ENCODE measurements at places on chromosomes 5 and 9.

DNA sequence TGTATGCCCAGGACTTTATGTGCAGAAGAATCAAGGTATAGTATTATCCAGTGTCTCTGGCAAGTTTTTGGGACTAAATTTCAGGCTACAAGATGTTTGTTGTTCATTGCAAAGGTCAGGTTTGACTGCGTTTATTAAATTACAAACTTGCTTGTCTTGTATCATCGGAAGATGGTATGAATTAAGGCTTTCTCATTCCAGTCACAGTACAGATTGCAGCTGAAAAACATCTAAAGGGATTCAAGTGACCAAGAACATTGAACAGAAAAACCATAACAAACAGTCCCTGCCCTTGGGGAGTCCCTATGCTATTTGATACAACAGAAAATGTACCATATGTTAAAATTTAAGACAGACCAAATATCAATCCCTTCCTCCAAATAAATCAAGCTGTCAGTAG lies 244.7 kb upstream of the TNC start:
- no peak for DNase-seq

DNA sequence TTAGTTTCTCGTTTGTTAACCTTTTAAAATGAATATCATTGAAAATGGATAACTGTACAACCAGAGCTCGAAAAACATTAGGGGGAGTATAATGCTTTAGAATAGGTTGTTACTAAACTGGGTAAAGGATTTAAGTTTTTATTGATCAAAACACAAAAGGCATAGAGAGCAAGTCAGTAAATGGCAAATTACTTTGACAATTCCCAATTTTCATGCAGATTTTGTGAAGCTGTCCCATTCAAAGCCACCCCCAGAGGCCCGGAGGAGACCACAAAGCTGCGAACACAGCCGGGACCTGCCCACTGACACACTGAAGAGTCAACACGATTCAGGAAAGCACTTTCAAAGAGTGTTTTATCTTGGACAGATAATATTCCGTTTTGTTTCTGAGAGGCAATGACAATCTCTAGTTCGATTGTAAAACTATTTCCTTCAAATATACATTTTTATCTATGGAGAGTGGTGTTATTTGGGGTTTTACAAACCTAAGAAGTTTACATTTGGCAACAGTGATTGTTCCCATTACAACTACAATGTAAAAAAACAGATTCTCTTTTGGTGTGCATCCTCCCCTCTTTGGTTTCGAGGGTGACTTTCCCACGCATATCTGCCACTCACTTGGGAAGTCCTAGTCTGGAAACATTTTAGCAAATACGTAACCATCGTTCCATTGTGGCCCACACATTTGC lies 182.6 kb upstream of the TBCA start:
- no peak for DNase-seq

DNA sequence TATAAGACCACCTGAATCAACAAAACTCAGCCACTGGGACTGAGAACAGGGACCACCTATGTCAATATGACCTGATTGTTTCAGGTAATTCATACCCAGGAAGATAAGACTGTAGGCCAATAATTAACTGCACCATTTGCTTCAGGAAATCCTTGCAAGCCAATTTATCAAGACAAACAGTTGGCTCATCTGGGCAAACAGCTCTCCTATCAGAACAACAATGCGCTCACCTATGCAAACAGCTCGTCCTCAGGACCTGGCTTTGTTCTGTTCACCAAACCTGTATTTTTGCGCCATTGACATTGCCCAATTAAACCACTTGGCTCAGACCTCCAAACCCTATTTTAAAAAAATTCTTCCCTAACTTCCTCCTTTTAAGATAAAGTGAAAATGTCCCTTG lies 92.3 kb upstream of the MARCHF11 start:
- DNase-seq, result no peak

- DNase-seq, result no peak
Measured at GRCh38 chr5:173760461-173761177, 127.5 kb upstream of the CPEB4 start.

GRCh38 chr5:82789095-82789494 lies 288.1 kb downstream of the TMEM167A start:
- no peak for DNase-seq

DNA sequence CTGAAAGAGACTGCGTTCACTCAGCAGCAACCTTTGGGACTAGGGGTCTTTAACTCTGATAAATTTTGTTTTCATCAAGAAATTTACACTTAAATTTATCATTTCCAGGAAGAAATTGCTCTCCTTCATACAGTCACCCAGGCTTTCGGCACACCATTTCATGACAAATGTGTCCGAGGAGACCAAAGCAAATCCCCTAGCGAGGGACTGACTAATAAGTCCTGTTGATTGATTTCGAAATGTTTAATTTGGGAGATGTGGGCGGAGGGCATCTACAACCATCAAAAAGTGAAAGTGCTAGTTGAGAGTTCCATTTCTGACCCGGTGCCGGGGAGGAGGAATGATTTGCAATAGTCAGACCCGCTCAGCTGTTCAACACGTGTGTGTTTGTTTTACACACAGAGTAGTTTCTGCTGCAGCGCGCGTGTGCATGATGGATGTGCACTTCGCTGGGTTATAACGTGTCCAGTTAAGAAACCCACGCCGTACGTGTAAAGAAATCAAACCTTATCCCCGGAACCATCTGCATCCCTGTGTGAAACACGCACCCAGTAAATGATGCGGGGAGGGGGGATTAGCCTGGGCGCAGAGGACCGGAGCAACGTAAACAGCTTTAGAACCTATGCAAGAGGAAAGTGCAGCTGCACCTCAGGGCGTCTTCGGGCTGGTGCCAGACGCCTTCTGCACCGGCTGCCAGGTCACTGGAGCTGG lies 845 bp upstream of the NR4A3 start:
- DNase-seq, result peak; percentile 52

DNA sequence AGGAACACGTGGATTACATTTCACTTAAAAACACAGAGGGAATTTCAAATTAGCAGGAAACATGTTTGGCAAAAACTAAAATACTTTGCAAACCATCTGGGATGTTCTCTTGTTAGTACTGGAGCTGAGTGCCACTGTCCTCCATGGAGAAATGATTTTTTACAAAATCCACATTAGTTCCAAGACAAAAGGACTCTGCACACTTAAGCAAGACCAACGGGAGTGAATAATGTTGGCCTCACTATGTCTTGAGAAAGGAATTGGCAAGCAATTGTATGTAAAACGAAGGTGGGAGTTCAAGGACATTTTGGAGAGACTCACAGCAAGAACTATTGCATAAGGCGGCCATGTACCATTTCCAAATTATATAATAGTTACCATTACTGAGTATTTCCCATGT lies 547.5 kb downstream of the EBF1 start:
- no peak for DNase-seq

GRCh38 chr5:95923918-95924544 lies 37.6 kb downstream of the ELL2 start:
- no peak for DNase-seq

- no peak for DNase-seq
Measured at GRCh38 chr5:82295144-82295543, 17.0 kb upstream of the RPS23 start.

GRCh38 chr5:12099296-12099695 lies 195.1 kb upstream of the CTNND2 start:
- no peak for DNase-seq

DNA sequence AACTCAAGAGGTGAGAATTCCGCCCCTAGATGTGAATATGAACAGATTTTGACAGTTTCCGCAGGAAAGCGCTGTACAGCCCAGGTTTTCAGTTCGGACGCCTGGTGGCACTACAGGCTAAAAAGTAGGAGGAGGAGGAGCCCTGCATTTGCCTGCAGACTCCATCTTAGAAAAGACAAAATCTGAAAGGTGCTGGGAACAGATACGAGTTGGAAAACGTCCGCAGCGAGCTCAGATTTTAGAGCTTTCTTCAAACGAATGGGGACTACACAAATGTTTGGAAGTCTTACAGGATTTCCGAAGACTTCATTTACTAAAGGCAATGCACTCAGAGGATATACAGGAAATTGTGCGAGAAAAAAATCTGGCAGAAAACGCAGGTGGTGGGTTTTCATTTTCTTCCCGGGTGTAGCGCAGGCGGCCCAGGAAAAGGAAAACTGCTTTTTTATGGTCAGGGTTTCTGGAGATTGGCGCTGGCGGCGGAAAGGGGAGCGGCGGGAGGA lies 9.9 kb upstream of the PCDHB2 start:
- DNase-seq, result peak; percentile 24

- no peak for DNase-seq
Measured at GRCh38 chr9:7970681-7971330, 171.2 kb upstream of the DMAC1 start.

GRCh38 chr5:131647048-131647769 lies 12.2 kb upstream of the RAPGEF6 start:
- no peak for DNase-seq

GRCh38 chr5:86118542-86118941 lies 499.2 kb upstream of the COX7C start:
- no peak for DNase-seq

DNA sequence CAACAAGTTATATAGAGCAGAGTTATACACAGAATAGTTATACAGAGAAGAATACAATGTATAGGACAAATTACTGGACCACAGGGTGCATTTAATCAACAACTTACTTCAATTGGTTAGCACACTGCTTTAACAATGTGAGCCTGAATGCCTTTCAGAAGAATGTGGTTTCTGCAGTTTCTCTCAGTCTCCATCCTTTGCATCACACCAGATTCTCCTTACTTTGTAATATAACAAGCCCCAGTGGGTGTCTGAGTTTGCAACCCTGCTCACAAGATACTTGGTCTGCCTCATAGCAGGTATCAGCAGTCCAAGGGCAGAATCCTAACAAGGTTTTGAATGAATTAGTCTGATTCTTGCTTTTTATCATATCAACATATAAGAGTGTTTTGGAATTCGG lies 114.6 kb downstream of the GABRB2 start:
- no peak for DNase-seq

DNA sequence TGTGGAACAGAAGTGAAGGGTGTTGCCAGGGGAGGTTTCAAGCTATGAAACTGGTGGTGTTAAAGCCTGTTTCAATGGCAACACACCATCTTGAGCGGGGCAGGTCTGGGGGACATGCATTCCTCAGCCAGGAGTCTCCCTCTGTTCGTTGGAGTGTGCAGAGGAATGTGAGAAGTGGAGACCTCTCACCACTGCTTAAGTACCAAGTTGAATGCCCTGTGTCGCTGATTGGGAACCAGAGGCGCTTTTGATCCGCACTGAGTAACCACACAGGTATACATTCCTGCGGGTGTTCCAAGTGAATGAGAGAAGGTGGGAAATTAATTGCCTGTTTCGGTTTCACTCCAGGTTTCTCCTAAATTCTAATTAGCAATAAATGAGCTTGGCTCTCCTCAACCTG lies 99.4 kb downstream of the LIX1 start:
- DNase-seq, result peak; percentile 41

DNA sequence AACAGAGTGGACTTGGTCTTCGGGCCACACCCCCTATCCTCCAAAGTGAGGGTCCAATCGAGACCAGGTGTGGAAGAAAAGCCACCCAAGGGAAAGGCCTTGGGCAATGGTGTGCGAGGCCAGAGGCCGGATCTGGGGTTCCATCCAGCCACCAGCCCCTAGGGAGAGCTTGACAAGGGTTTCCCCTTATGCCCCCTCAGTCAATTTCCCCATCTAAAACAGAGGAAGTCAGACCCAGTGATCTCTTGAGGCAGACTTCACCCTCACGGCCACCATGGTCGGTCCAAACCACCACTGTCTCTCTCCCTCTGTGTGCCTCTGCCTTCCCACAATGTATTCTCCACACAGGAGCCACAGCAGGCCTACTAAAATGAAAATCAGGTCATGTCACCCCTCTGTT lies 82.9 kb downstream of the C5orf15 start:
- no peak for DNase-seq

- DNase-seq, result no peak
Measured at GRCh38 chr9:127614961-127615360, 2.9 kb downstream of the STXBP1 start.

- DNase-seq, result no peak
Measured at GRCh38 chr5:164206196-164206595, 700.8 kb downstream of the MAT2B start.

GRCh38 chr9:85258236-85258635 lies 483.5 kb downstream of the AGTPBP1 start:
- no peak for DNase-seq

DNA sequence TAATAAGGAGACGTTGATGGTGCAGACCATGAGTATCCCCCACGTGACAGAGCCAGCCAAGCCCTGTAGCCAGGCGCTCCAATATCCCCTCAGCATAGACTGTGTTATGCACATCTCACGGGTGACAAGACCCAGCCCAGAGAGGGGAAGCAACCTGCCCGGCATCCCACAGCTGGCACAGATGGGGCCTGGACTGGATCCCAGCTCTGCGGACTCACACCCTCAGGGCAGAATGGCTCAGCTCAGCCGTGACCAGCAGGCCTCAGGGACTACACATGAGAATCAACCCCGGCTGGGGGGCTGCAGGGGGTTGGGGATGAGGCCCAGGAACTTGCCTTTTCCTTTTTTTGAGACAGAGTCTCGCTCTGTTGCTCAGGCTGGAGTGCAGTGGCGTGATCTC lies 11.7 kb downstream of the FIBCD1 start:
- no peak for DNase-seq

DNA sequence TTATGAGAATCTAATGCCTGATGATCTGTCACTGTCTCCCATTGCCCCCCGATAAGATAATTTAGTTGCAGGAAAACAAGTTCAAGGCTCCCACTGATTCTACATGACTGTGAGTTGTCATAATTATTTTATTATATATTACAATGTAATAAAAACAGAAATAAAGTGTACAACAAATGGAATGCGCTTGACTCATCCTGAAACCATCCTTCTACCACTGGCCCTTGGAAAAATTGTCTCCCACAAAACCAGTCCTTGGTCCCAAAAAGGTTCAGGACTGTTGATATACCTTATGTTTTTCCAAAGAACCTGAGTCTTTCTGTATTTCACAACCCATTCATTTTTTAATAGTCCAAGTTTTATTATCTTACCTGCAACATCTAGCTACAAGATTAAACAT lies 403.5 kb downstream of the TAF11L14 start:
- DNase-seq, result no peak

DNA sequence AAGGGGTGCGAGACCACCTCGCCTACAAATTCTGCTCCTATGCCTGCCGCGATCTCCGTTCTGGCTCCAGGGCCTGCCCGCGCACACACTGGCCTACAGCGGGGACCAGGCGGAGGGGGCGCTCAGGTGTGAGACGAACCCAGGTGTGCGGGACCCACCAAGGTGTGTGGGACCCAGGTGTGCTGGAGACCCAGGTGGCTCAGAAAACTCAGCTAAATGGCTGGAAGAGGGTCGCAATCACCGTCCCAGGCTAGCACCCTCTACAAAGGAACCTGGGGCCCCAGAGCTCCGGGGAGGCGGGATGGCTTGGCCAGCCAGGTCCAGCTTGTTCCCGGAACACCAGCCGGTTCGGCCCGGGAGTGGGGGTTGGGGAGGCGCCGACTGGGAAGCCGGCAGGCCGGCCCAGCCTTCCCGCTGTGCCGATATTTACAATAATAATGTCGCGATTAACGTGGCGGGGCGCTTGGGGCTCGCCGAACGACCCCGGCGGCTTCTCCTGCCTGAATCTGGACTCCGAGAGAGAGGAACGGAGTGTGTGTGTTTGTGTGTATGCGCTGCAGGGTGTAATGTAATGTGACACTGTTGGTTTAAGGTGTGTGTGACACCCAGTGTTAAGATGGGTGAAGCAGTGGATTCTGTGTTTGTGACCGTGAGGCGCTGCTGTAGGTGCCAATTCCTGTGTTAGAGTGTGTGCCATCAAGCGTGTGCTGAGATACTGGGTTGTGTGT lies 1.4 kb downstream of the PCDH1 start:
- no peak for DNase-seq

- no peak for DNase-seq
Measured at GRCh38 chr5:8209500-8209899, 340.6 kb downstream of the MTRR start.

- DNase-seq, result no peak
Measured at GRCh38 chr5:62671479-62671878, 92.9 kb downstream of the LRRC70 start.

Data from renal cortex interstitium (tissue), 15 donors.